Aorta (tissue), 5 donors: ENCODE measurements at places on chromosomes 2 and 18. TPM values are rescaled to one million over a fixed set of nuclear protein-coding genes. Genes with fewer than 3 reads are reported as not detected.

REG3A gene
- 0.20 TPM for polyA plus RNA-seq

EMILIN1 gene
- 50.0 TPM for polyA plus RNA-seq

- no peak for DNase-seq
- no peaks in the 10 kb centered on the region for H3K36me3 ChIP-seq
- no peaks in the 10 kb centered on the region for H3K27me3 ChIP-seq
- H3K4me1 ChIP-seq: no peaks in the 10 kb centered on the region
Observed at GRCh38 chr2:137857881-137858280, 106.4 kb upstream of the HNMT start.

DNA sequence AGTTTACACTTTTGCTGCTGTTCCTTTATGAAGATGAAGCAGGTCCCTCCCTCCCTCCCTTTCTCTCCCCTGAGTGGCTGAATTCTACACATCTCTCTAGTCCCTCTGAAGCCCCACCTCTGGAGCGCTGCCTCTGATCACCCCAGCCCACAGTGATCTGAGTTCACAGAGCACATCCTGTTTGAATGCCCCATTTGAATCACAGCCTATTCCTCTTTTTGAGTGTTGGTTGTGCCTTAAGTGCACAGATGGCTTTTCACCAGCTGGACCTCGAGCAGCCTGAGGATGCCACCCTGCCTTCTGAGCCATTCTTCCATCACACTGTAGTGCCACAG lies 87.1 kb downstream of the ITGB1BP1 start:
- no peak for DNase-seq
- H3K27ac ChIP-seq: peak overlapping the region; percentile 56
- no peaks in the 10 kb centered on the region for H3K27me3 ChIP-seq
- H3K36me3 ChIP-seq: peaks cover 2% of the 10 kb centered on the region
- H3K4me3 ChIP-seq: no peak overlapping the region
- H3K4me1 ChIP-seq: no peaks in the 10 kb centered on the region

DNA sequence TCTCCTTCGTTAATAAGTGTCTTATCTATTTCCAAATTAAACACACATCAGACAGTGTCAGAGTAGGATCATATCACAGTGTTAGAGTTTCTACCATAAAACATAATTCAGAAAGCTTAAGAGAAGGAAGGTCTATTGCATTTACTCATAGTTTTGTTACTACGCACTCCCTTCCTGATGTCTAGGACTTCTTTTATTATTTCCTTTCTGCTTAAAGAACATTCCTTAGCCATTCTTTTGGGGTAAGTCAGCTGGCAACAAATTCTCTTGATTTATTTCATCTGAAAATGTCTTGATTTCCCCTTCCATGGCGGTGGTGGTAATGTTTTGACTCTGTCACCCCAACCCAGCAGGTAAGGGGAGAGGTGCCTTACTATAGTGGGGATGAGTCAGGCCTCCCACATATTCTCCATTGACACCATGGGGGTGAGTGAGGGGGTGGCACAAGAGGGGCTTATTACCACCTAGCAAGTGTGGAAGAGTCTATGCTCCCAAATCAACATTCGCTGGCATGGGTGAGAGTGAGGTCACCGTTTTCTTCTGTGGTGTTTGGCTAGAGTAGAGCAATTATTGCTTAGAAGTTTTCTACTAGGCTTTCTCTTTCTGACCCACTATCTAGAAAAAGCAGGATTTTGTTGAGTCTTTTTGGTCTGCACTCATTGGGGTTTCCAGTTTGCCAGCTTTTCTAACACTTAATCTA lies 29.9 kb downstream of the ABCB11 start:
- no peaks in the 10 kb centered on the region for H3K36me3 ChIP-seq
- no peaks in the 10 kb centered on the region for H3K4me1 ChIP-seq
- no peak overlapping the region for H3K4me3 ChIP-seq
- no peaks in the 10 kb centered on the region for H3K27me3 ChIP-seq

- H3K27ac ChIP-seq: no peak overlapping the region
- no peak overlapping the region for H3K4me3 ChIP-seq
- H3K36me3 ChIP-seq: no peaks in the 10 kb centered on the region
- no peaks in the 10 kb centered on the region for H3K27me3 ChIP-seq
Observed at GRCh38 chr18:40653682-40654081, 1301.4 kb upstream of the PIK3C3 start.

DNA sequence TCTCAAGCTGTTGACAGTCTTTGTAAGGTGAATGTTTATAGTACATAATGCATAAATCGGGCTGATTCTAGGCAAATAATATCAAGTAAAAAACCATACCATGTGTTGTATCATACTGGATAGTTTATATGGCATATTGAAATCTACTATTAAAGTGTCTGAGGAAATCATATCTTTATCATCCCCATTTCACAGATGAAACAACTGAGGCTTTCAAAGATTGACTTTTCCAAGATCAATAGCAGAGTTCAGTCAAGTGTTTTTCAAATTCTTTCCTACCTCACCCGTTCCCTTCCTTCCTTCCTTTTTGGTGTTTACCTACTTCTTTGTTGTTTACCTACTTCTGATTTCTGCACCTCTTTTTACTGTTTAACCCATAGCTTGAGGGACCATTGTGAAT lies 2.0 kb downstream of the LYPD6 start:
- no peak overlapping the region for H3K4me3 ChIP-seq
- H3K4me1 ChIP-seq: no peaks in the 10 kb centered on the region
- H3K27me3 ChIP-seq: no peaks in the 10 kb centered on the region
- H3K36me3 ChIP-seq: no peaks in the 10 kb centered on the region
- no peak for DNase-seq

GRCh38 chr2:105125428-105125827 lies 87.6 kb downstream of the MRPS9 start:
- H3K36me3 ChIP-seq: no peaks in the 10 kb centered on the region
- no peak for DNase-seq
- H3K4me3 ChIP-seq: no peak overlapping the region

TMEM178A gene
- 9.5 TPM for polyA plus RNA-seq

SOWAHC gene
- polyA plus RNA-seq: 5.6 TPM

MDH1B gene
- polyA plus RNA-seq: 1.6 TPM

IRS1 gene
- polyA plus RNA-seq: 2.5 TPM

GRCh38 chr2:20839052-20839451 lies 16.2 kb upstream of the LDAH start:
- no peak overlapping the region for H3K4me3 ChIP-seq
- no peaks in the 10 kb centered on the region for H3K36me3 ChIP-seq
- H3K4me1 ChIP-seq: no peaks in the 10 kb centered on the region
- DNase-seq: no peak

DNA sequence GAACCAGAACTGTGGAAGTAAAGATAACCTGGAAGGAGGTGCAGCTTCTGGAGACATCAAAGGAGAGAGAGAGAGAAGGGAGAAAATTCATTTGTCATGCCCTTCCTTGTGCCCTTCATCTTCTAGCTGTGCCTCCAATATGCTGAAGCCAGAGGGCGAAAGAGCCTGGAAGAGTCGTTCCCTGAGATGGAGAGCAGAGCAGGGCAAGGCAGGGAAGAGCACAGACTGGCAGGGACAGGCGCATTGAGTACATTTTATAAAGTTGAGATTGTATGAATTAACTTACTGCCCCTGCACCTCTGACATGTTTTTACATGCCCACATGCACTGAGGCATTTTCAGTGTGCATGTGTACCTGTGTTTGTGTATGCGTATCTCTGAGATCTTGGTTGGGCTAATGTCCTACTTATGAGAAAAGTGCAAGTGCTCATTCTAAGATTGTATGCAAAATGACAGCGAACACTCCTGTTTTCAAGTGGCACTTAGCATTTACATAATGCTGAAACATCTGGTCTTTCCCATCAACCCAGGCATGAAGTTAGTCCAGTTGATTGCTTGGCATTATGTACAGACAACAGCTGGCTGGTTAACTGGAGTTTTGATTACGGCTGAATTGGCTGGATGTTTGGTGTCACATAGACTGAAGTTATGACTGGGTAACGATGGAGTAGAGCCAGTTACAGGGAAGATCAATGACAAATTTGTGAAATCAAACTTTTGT lies 23.7 kb upstream of the MMADHC start:
- H3K36me3 ChIP-seq: no peaks in the 10 kb centered on the region
- DNase-seq: no peak

KIF1A gene
- polyA plus RNA-seq: 0.25 TPM

GRCh38 chr2:176531608-176532007 lies 262.4 kb downstream of the MTX2 start:
- H3K4me3 ChIP-seq: no peak overlapping the region
- no peaks in the 10 kb centered on the region for H3K4me1 ChIP-seq
- no peaks in the 10 kb centered on the region for H3K27me3 ChIP-seq
- no peak overlapping the region for H3K27ac ChIP-seq

- no peak overlapping the region for H3K4me3 ChIP-seq
- no peak for DNase-seq
- H3K27me3 ChIP-seq: no peaks in the 10 kb centered on the region
- H3K36me3 ChIP-seq: no peaks in the 10 kb centered on the region
Observed at GRCh38 chr2:112693596-112693995, 27.2 kb upstream of the NT5DC4 start.

- H3K36me3 ChIP-seq: no peaks in the 10 kb centered on the region
- no peaks in the 10 kb centered on the region for H3K4me1 ChIP-seq
- no peaks in the 10 kb centered on the region for H3K27me3 ChIP-seq
- H3K27ac ChIP-seq: no peak overlapping the region
- no peak overlapping the region for H3K4me3 ChIP-seq
Observed at GRCh38 chr2:118254116-118254515, 165.8 kb downstream of the INSIG2 start.

DNA sequence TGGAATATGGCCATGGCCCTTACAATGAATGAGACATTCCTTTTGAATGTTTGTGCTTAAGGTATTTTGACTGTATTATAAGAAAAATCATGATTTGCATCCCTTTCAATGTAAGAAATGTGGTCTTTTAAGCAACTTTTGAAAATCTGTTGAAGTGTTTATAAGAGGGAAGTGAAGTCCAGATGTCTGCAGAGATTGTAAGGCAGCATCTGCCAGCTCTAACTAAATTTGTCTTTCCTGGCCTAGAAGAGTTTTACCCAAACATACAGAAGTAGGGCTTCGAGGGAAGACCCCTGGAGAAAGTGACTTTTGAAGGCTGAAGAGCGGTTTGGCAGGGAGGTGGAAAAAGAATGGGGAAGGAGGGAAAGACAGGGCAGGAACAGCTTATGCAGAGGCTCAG lies 12.2 kb downstream of the EML6 start:
- no peaks in the 10 kb centered on the region for H3K4me1 ChIP-seq
- DNase-seq: no peak
- no peak overlapping the region for H3K27ac ChIP-seq
- H3K27me3 ChIP-seq: no peaks in the 10 kb centered on the region

NCKAP5 gene
- polyA plus RNA-seq: not detected

SIGLEC15 gene
- polyA plus RNA-seq: 0.33 TPM

GRCh38 chr2:19021721-19022120 lies 336.7 kb downstream of the OSR1 start:
- H3K4me3 ChIP-seq: no peak overlapping the region
- H3K27ac ChIP-seq: no peak overlapping the region
- DNase-seq: no peak
- no peaks in the 10 kb centered on the region for H3K36me3 ChIP-seq

GRCh38 chr18:62446511-62446910 lies 76.3 kb upstream of the ZCCHC2 start:
- DNase-seq: no peak
- H3K27me3 ChIP-seq: no peaks in the 10 kb centered on the region
- no peak overlapping the region for H3K27ac ChIP-seq
- H3K4me3 ChIP-seq: no peak overlapping the region
- H3K4me1 ChIP-seq: peaks cover 3% of the 10 kb centered on the region

DNA sequence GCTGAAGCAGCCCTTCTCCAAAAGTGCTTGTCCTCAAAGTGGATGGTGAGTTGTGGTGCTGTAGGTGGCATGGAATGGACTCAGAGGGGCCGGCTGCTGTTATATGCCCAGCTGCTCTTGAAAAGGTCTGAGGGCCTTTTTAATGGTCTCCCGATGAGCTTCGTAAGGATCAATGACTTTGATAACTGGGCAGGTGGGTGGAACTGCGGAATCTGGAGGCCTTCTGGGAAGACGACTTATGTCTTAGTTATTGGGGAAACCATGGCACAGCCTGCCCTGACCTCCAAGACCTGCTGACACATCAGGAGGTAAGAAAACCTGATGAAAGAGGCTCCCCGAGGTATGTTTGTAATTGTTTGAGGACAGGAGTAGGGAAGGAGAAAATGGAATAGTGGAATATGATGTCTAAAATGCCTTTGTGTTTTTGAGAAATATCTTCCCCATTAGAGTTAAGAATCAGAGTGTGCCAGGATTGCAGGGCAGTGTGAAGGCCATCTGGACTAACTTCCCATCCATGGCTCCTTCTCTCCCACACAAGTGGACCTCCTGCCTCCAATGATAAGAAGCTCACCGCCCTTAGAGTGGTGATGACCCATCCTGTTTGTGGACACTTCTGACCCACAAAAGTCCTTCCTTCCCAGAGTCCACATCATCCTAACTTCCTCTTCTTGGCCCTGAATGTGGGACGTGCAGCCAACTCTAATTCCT lies 236.1 kb downstream of the FHOD3 start:
- no peaks in the 10 kb centered on the region for H3K4me1 ChIP-seq
- no peaks in the 10 kb centered on the region for H3K36me3 ChIP-seq
- DNase-seq: no peak

GRCh38 chr2:48583961-48584360 lies 33.7 kb upstream of the GTF2A1L start:
- no peak overlapping the region for H3K27ac ChIP-seq
- H3K36me3 ChIP-seq: peaks cover 2% of the 10 kb centered on the region
- no peaks in the 10 kb centered on the region for H3K27me3 ChIP-seq
- H3K4me1 ChIP-seq: no peaks in the 10 kb centered on the region
- DNase-seq: no peak

- H3K4me3 ChIP-seq: no peak overlapping the region
- H3K4me1 ChIP-seq: no peaks in the 10 kb centered on the region
- H3K27me3 ChIP-seq: peaks cover 1% of the 10 kb centered on the region
- DNase-seq: no peak
- no peaks in the 10 kb centered on the region for H3K36me3 ChIP-seq
Observed at GRCh38 chr2:105737980-105738657, 6.6 kb upstream of the NCK2 start.

- no peak for DNase-seq
- H3K4me3 ChIP-seq: no peak overlapping the region
- no peaks in the 10 kb centered on the region for H3K4me1 ChIP-seq
- H3K36me3 ChIP-seq: no peaks in the 10 kb centered on the region
- H3K27ac ChIP-seq: no peak overlapping the region
Observed at GRCh38 chr18:21064347-21064746, 47.3 kb downstream of the ROCK1 start.

- no peak overlapping the region for H3K27ac ChIP-seq
- DNase-seq: peak; percentile 63
- no peaks in the 10 kb centered on the region for H3K36me3 ChIP-seq
- H3K27me3 ChIP-seq: no peaks in the 10 kb centered on the region
Observed at GRCh38 chr2:128306081-128306930, 12.4 kb downstream of the HS6ST1 start.

SP5 gene
- polyA plus RNA-seq: not detected

- no peaks in the 10 kb centered on the region for H3K4me1 ChIP-seq
- H3K27me3 ChIP-seq: no peaks in the 10 kb centered on the region
- H3K36me3 ChIP-seq: no peaks in the 10 kb centered on the region
- no peak overlapping the region for H3K27ac ChIP-seq
- no peak for DNase-seq
- no peak overlapping the region for H3K4me3 ChIP-seq
Observed at GRCh38 chr2:10873171-10873570, 38.6 kb upstream of the KCNF1 start.

- H3K36me3 ChIP-seq: peaks cover 2% of the 10 kb centered on the region
- H3K27me3 ChIP-seq: no peaks in the 10 kb centered on the region
- H3K27ac ChIP-seq: no peak overlapping the region
- DNase-seq: no peak
- H3K4me3 ChIP-seq: no peak overlapping the region
- no peaks in the 10 kb centered on the region for H3K4me1 ChIP-seq
Observed at GRCh38 chr18:79123948-79124347, 54.8 kb downstream of the ATP9B start.

GRCh38 chr2:98802344-98802743 lies 71.4 kb upstream of the MGAT4A start:
- H3K4me3 ChIP-seq: no peak overlapping the region
- no peaks in the 10 kb centered on the region for H3K27me3 ChIP-seq
- no peak overlapping the region for H3K27ac ChIP-seq
- H3K4me1 ChIP-seq: peaks cover 3% of the 10 kb centered on the region
- no peak for DNase-seq
